ENCODE measurements at places on chromosomes 3 and 15. TPM values are rescaled to one million over a fixed set of nuclear protein-coding genes. Genes with fewer than 3 reads are reported as not detected.

DNA sequence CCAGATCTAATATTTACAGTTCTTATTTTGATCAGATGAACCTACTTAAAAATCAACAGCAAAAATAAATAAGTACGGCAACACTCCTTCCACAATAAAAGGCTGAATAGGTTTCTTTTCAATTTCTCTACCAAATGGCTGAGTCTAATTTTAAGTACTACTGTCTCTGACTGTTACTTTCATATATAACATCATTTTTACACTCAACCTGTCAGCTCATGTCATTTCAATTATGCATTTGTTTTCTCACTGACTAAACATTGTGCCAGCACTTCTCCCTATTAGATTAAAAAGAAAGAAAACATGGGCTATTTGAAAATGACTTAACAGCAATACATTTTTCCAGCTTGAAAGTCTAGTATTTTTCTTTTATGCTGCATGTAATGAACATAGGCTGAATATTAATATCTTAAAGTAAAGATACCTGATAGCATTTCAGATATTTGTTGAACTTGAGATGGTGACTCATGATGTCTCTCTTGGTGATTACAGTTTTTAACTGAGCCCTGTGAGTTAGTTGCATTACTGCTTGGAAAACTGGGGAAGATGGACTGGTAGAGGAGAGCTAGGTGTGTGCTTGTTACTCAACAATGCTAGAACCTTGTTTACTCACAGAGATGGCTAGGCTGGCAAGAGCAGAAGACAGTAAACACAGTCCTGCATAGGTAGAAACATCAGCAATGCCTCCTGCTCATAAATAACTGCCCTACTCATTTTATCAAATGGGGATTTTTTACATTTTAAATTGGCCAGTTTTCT, 73.9 kb downstream of the PEX5L start:
- DNase-seq, result no peak

GRCh38 chr15:51737522-51738305, at the start of gene LYSMD2:
TSS of gene LYSMD2 (minus strand) at chr15:51737655. CDS start at chr15:51737622, 33 bp downstream.
- no peak for DNase-seq

- no peak for DNase-seq
Observed at GRCh38 chr15:52424856-52425431, 103.7 kb downstream of the MYO5A start.

GRCh38 chr3:181174676-181175233, 185.2 kb upstream of the DNAJC19 start:
- DNase-seq, result no peak

SLC38A3 gene
- 1.2 TPM for total RNA-seq

C2CD4A gene
- total RNA-seq, result 0.10 TPM

ADGRG7 gene
- not detected for total RNA-seq
